ENCODE measurements at places on chromosomes 5 and 9.

DNA sequence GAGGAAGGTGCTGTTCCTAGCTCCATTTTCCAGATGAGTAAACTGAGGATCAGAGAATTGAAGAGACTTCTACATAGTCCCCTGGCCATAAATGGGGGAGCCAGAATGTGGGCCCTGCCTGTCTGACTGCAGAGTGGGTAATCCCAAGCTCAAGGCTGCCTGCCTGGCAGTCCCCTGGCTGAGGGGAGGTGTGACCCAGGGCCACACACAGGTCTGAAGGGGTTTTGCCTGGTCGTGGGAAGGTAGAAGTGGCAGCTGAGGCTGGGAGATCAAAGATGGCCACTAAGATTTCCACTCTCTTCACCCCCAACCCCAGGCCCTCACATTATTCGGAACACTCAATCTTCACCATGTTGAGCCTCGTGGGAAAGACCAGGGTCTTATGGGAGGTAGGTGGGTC, 176.3 kb downstream of the MACROH2A1 start:
- no peak for DNase-seq

DNA sequence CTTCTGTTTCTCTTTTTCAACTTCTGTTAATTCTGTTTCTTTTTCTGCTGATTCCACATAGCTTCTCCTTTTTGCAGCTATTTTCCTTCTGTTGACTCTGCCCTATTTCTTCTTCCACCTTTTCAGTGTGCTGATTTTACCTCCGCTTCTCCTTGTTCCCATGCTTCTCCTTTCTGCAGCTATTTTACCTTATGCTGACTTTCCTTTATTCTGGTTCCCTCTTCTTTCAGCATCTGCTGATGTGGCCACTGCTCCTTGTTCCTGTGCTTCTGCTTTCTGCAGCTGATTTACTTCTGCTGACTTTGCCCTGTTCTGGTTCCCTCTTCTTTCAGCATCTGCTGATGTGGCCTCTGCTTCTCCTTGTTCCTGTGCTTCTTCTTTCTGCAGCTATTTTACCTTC, 58.8 kb downstream of the HACD4 start:
- DNase-seq: no peak

DNA sequence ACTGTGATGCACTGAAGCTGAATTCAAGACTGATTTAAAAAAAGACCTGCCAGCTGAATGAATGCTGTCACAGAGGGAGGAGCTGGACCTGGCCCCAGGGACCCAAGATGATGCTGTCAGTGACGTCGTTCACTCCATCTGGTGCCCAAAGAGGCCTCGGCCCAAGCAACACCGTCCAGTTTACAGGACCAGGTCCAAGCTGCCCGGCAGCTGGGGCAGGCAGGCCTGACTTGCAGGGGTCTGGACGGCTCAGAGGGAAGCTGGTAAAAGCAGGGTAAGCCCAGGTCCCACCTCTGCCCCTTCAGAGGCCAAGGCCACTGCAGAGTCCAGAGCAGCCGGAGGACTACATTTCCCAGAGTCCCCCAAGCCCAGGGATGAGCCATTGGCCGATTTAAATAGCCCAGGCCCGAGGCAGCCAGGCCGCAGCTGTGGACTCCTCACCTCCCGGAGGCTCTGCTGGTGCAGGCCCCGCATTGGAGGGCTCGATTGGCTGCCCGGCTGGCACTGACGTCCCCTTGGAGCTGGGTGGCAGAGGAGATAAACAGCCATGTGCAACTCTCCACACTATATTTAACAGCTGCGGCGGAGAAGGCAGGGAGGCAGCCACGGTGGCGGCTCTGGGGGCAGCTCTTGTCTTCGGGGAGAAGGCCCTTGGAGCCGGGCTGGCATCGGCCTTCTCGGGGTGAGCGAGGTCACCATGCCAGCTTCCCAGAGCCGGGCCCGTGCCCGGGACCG, at the start of gene PLPP7:
PLPP7 (plus strand) TSS at position 423 of the 735 bp plus-strand sequence; CDS start at position 698, 275 bp downstream.
- DNase-seq: peak; percentile 90

DNA sequence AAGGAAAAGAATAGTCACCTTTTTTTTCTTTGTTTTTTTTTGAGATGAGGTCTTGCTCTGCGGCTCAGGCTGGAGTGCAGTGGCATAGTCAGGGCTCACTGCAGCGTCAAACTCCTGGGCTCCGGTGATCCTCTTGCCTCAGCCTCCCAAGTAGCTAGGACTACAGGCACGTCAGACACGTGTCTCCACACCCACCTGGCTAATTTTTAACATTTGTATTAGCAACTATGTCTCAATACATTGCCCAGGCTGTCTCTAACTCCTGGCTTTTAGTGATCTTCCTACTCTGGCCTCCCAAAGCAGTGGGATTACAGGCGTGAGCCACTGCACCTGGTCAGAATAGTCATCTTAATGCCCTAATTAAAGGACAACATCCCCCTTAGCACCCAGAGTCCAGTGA, 54.4 kb upstream of the CTSL start:
- DNase-seq: no peak

DNA sequence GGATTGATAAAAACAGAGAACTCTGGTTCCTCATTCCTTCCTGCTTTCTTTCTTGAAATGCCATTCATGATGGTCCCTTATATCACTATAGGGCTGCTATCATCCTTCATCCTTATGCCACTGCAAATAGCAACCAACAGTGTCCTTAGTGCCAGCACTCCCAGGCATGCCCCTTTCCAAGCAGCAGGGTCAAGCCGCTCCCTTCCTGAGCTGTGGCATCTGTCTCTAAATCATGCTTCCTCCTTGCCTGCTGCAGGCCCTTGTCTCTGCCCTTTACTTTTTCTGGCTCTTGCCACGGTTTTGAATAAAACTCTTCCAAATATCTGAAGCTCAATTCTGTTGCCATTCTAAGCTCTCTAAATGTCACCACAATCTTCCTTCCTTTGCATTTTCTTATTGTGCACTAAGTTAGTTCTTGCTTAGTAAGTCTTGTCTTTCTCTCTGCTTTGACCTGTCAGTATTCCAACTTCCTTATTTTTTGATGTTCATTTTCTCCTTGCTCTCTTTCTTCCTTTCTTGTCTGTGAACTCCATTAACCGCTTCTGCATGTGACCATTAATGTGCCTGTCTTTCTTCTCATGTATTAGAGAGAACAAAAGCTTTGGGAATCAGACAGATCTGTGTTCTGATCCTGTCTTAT, 19.9 kb downstream of the TLR4 start:
- DNase-seq: no peak

GRCh38 chr5:16568875-16569580, 47.8 kb downstream of the RETREG1 start:
- DNase-seq: no peak

DNA sequence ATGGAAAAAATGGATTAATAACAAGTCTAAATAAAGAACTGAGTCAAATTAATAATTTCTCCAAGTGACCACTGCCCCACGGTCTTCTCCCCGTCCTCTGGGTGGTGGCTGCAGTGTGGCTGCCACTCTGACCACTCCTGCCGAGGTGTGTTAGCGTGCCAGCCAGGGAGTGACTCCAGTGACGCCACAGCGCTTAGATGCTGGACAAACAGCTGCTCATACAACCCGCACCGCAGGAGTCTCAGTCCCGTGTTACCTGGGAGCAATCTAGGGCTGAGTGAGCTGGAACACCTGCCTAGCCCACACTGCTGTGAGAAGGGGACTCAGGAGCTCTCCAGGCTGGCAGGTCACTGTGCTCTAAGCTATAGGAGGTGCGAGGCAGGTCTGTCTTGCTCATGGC, 10.2 kb downstream of the MAPK9 start:
- no peak for DNase-seq

DNA sequence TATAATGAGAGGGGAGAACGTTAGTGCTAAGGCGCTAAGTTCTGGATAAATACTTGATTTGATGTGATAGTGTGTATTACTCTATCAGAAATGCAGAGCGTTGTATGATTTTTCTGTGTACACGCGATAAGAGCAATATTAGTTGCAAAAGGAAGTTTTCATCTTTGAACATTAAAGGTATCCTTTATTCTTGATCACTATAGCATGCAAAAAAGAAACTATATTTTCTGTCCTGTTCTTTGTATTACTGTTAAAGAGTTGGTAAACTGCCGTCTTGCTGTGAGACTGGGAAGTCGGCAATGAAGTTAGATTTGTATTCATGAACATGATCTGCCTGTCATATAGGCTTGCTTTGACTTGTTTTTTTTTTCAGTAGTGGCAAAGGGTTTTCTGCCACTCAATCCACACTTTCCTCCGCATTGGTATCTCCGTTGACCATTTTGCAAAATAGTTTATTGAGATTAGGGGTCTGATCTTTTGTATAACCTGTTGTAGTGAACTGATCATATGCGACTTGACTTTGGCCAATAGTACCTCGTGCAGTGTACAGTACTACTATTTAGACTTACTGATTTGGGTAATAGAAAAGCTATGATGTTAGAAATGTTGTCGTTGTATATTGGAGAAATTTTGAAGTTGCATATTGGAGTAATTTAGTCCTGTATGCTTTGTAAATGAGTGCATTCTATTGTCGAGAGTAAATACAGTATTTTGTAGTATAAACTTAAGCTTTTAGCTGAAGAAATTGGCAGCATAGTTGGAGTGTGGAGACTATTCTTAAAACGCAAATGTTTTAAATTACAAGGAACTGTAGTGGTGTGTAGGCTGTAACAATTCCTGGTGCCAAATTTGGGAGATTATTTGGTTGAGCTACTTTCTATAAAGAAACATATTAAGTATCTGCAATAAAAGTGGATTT, 1.7 kb downstream of the DENND4C start:
- no peak for DNase-seq

DNA sequence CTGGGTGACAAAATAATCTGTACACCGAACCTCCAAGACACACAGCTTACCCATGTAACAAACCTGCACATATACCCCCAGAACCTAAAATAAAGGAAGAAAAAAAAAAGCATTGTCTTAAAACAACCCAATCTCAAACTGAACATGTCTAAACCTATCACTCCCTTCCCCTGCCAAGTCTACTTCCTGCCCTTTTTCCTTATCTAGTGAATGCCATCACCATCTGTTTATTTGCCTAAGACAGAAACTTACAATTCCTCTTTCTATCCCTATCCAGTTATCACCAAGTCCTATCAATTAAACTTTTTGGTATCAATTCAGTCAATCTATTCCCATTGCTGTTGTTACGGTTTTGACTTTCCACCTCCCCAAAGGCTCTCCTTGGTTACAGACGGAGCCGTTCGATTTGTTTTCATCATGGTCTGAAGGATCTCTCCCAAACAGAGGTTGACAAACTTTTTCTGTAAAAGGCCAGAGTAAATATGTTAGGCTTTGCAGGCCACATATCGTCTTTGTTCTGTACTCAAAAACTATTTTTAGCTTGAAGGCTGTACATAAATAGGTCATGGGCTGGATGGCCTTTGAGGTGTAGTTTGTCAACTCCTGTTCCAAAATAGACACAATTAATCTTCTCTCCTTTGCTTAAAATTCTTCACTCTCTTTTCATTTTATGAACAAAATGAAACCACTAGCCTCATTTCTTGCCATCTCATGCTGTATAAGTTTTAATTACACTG, 12.1 kb downstream of the NOL8 start:
- no peak for DNase-seq

- peak; percentile 45 for DNase-seq
These were observed 416.1 kb upstream of the TRPC7 start for GRCh38 chr5:136781464-136781863.

DNA sequence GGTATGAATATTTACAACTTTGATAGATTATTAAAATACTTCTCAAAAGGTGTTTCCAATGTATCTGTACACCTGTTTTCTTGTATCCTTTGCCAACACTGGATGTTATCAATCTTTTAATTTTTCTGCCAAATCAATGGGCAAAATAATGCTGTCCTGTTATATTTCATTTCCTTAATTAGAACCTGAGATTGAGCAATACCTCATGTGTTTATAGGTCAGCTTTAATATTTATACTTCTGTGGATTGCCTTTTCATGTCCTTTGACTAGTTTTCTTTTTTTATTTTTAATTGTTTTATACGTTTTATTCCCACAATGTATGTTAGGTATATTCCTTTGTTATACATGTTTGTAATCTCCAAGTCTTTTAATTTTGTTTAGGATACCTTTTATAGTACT, 77.6 kb downstream of the JAK2 start:
- no peak for DNase-seq

All from fibroblast of mammary gland (primary cell).